DMS153 (cell line): ENCODE measurements at places on chromosomes 4 and X.

DNA sequence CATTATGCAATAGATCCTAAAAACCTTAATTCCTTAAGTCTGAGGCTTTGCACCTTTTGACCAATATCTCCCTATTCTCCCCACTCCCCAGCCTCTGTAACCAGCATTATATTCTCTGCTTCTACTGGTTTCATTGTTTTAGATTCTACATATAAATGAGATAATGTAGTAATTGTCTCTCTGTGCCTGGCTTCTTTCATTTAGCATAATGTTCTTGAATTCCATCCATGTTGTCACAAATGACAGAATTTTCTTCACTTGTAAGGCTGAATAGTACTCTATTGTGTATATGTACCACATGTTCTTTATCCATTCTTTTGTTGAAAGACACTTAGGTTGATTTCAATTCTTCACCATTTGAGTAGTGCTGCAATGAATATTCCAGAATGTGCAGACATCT is 66.0 kb downstream of the MAGEC1 start:
- no peak for DNase-seq

- DNase-seq = no peak
These were observed 12.4 kb downstream of the YIPF6 start for GRCh38 chrX:68511255-68511654.

- DNase-seq = no peak
These were observed 227.3 kb upstream of the ZC4H2 start for GRCh38 chrX:65203545-65203944.

DNA sequence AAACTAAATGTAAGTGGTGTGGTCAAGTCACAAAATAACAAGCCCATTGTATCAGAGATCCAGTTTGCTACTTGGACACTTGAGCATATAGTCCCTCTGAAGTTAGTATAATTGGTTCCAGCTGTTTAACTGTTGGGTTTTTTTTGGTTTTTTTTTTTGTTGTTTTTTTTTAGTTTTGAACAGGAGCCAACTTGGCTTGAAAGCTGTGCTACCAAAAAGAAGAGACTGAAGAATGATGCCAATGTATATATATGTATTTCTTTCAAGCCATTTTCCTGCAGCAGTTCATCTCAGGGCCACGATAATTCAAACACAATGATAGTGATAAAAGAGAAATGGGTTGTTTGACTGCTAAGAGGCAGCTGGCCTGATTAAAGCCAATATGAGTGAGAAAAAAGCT is 138.3 kb downstream of the PCDH18 start:
- DNase-seq = no peak

GRCh38 chrX:70554081-70554480 is 109.4 kb downstream of the DLG3 start:
- no peak for DNase-seq

DNA sequence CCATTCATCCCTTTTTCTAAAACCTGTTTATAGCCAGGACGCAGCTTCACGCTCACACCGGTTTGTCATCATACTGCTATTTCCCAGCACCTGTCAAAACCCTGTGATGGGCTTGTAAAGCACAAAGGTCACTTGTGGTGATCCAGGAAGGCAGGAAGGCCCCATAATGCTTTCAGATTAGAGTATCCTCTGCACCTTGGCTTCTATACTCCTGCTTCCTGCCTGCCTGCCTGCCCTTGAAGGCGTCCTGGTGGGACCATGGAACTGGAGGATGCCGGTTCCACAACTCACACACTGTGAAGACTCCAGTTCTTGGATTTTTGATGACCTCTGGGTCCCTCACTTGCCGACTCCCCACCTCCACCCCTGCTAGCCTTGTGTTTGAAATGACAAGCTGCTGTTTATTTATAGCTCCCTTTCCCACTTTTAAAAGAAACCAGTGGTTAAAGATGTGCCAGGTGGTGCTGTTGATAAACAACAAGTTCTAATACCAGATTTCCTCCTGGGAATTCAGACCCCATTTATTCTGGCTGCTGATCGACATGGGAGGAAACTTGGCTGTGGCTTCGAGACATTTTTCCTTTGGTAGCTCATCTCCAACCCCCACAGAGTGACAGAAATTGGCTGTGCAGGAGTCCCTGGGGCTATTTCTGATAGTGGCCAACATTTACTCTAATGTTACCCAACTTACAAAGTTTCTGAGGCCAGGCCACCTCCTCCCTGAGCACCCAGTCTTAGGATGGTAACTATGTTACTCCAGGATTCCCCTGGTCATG is 211.5 kb downstream of the KDR start:
- no peak for DNase-seq

- no peak for DNase-seq
These were observed 6.5 kb upstream of the SLITRK4 start for GRCh38 chrX:143642426-143642825.

- no peak for DNase-seq
These were observed 2.6 kb upstream of the UGT2B7 start for GRCh38 chr4:69093681-69094080.

DNA sequence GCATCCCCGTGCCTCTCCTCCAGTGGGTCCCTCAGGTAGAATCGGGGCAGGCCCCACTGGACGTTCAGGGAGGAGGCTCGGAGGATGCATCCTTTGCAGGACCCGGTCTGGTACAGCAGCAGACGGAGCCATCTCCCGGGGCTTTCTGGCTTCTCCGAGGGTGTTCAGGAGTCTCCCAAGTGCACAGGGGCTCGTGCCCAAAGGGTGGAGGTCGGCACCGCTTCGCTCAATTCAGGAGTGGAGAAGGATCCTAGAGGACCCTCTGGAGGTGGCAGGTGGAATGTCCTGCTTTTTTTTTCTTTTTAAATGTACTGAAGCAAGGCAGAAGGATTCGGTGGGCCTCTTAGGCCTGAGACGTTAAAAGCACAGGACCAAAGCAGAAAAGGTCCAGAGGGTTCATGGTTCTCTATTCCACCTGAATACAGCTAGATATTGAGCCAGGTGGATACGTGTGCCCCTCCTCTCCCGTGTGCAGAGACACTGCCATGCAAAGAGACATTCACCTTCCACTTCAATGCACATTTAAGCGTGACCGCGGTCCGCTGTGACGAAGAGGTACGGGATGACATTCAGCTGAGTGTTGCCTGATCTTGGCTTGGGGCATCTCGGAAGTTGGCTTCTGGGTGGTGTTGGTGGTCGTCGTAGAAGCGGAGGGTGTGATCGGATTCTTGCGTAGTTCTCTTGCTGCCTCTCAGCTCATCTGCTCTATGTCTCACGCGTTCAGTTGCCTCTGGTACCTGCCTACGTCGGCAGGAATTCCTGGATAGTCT is 281.2 kb upstream of the AGTR2 start:
- no peak for DNase-seq

- DNase-seq = peak; percentile 1
These were observed 55.1 kb downstream of the GPR82 start for GRCh38 chrX:41779030-41779564.

DNA sequence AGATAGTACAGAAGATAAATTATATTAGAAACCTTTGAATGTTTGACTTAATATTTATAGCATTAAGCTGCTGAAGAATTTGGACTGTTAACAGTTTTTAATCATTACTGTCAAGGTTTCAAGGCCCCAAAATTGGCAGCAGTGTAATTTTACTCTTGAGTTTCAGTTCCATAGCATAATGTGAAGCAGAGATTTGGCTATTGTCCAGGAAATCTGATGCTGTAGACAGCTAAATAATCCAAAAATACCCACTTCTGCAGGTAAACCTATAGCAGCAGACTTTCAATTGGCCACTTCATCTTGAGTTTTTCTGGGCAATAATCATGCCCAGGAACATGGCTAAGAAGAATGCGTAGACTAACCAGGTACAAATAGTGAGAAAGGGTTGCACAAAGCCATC is 85.0 kb downstream of the RCHY1 start:
- no peak for DNase-seq

GRCh38 chr4:156109943-156110900 is 156.6 kb upstream of the CTSO start:
- no peak for DNase-seq

GRCh38 chrX:118698516-118699170 is 28.8 kb upstream of the IL13RA1 start:
- DNase-seq = no peak

DNA sequence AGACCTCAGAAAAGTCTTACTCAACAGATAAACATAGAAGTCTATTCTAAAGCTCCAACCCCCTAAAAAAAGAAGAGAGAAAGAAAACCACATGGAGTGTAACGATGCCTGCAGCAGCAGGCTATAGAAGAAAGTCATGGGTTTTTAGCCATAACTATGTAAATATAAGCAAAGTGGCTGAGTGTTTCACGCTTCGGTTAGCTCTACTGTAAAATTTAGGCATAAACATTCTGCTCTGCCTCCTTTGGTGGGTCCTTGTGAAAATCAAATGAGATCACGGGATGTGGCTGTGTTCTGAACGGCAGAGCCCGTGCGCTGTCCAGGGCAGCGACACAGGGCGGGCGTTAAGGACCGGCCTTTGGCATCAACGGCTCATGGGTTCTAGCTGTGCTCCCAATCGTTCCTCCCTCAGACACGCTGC is 78.4 kb downstream of the IRF2 start:
- no peak for DNase-seq

GRCh38 chr4:2101346-2102044 is 42.4 kb downstream of the NAT8L start:
- DNase-seq = no peak

DNA sequence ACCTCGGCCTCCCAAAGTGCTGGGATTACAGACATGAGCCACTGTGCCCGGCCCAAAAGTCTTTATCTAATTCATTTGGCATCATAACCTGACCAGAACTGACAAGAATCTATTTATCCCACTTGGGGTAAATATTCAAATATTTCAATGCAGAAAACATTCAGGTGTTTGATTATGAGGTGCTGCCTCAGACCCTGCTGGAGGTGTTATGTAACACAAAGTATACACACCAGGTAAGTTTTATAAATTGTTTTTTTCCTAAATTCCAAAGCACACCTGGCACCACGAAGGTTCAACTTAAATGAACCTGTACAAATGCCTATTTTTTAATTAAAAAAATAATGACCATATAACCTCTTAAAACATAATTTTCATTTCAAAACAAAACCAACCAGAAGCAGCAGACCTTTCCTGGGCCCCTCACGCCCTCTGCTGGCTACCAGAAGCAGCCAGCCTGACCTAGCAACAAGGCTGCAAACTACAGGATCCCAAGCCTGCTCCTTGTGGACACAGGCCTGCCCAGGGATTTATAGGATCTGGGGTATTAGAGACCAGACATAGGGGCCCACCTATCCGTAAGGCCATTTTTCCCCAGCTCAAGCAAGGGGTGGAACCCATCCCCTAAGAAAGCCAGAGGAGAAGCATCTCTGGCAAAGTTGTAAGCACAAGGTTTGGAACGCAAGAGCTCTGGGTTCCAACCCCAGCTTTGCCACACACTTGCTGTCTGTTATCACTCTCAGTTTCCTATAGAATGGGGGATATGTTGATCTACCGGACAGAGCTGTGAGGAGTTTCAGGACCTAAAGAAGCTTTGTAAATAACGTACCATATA is 11.7 kb downstream of the OTUD5 start:
- no peak for DNase-seq

DNA sequence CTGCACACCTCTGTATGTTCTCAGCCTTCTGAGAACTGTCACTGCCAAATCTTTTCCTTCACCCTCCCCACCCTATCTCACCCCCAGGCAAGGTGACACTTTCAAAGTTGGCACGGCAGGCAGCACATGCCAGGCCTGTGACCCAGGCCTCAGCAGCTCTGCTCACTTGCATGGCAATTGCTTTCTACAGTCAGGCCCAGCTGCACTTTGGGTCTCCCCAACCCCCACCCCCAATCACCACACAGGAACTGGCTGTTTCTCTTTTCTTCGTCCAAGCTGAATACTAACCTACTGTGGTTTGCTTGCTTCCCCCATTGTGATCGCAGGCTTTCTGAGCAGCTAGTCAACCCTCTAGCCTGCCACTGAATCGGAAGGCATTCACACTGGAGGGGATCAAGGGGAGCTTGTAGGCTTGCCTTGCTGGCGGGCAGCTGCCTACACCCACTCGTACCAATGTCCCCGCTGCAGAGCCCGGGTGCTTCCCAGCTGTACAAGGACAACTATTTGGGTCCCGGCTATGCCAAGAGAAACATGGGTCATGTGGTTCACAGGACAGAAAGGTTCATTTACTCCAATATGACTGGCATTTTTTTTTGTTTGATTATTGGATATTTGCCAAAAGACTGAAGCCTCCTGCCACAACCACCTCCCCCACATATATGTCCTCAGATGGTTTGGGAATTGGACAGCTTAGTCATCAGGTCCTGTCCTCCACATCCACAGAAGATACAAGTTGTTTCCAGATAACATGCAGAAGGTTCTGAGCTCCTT is 28.1 kb downstream of the SLC25A43 start:
- no peak for DNase-seq

DNA sequence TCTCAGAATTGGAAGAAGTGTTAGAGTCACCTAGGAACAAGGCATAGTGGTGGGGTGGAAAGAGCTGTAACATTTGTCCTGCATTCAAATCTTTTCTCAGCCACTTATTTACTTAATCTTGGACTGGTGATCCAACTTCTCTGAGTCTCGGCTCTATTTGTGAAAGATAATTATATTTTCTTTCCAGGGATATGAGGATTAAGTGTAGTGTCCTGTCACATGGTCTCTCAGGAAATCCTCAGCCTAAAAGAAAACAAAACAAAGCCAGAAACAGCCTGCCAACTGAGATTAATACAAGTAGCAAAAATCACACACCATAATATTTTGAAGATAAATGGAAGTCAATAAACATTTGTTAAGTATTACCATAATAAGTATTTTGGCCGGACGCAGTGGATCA is 33.3 kb upstream of the ETNPPL start:
- no peak for DNase-seq

DNA sequence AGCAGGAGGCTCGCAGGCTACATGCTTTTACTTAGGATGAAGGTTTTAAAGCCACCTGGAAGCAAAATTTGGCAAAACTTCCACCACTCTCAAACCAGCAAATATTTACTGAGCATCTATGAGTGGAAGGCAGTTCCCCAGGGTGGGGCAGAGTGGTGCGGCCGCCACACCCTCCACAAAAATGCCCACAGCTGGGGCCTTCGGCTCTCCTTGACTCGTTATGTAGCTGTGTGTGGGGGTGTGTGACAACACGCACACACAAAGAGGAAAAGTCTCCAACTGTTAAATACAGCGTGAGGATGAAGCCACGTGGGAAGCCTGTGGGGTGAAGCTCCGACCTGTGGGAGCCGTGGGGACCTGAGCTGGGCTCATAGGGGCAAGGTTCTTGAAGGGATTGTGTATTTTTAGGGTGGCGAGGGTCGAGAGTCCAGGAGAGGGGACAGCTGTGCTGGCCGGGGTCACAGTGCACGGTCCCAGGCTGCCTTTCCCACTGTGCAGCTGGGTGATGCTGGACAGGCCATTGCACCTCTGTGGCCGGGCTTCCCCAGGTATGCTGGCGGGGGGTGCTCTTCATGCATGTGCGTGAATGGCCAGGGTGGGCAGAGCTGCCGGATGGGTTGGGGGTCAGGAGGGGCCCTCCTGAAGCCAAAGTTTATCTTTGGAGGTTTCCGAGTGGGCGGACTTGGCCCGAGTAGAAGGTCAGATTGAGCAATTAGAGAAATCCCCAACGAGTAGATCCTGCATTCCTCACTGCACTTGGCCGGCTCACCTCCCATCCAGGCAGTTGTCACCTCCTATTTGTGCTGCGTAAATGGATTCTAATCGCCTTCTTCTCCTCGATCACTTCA is 25.4 kb downstream of the SORCS2 start:
- no peak for DNase-seq

- DNase-seq = no peak
These were observed 68.2 kb upstream of the GK2 start for GRCh38 chr4:79476196-79476595.
